Renal cortical epithelial cell (primary cell): ENCODE measurements at places on chromosomes 5 and 9. TPM values are rescaled to one million over a fixed set of nuclear protein-coding genes. Genes with fewer than 3 reads are reported as not detected.

DNA sequence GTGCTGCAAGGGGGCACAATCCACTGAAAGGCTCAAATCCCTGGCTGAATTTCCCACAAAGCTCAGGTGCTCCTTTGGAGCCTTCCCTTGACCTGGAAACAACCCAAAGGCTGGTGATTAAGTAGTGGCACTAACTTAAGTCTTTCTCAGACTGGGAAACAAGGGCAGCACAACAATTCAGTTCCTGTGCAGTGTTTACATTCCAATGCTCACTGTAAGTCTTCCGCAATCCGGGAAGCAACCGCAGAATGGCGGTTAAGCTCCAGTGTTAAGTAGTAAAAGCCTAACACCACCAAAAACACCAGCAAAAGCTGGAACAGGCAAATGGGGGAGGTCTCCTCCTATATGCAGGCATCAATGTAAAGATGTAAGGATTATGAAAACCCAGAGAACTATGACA is 117.2 kb downstream of the TRPM3 start:
- no peak for DNase-seq

- DNase-seq, result no peak
These were observed 971 bp downstream of the PHYKPL start for GRCh38 chr5:178231539-178232123.

DNA sequence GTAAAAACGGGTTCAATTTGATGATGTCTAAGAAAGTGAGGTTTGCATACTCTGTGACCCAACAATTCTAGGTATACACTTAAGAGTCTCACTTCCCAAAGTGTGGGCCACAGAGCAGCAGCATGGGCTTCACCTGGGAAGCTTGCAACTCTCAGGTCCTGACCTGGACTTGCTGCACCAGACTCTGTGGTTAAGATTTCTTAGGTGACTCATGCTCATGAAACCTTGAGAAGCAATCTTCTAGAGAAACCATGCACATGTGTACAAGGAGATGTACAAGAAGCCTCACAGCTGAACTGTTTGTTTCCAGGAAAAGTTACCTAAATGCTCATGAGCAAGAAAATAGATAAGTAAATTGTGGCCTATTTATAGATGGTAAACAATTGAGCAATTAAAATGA is 30.0 kb downstream of the DNAJC21 start:
- DNase-seq, result peak; percentile 95

DNA sequence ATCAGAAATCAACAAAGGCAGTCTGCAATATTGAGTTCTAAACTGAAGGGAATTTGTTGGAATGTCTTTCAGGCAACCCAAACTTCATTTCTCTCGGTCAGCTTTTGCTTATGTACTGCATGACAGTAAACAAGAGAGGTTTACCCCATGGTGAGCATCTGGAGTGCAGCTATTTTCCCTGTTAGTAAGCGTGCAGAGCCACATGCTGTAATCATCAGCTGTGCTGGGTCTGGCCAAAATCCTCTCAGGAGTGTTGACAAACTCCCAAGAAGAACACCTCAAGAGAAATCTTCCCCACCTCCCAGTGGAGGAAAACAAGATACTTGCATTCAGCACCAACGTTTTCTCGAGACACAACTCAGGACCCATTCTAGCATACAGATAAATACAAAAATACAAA is 83.6 kb upstream of the ADAMTSL1 start:
- no peak for DNase-seq

- DNase-seq, result peak; percentile 33
These were observed 6.3 kb downstream of the TESK1 start for GRCh38 chr9:35611230-35611797.

GRCh38 chr5:42543774-42544173 is 120.5 kb downstream of the GHR start:
- no peak for DNase-seq

Gene PRR16
- 0.35 and 0.70 TPM in 2 replicates for total RNA-seq

Gene GRK6
- 21.3 and 31.1 TPM in 2 replicates for total RNA-seq

Gene TYRP1
- total RNA-seq, result 0.45 and 0.52 TPM in 2 replicates

Gene MYMK
- not detected in 2 replicates for total RNA-seq
